IPS DF 19.7 (cell line): ENCODE measurements at places on chromosomes 6 and 20.

- DNase-seq, result no peak
Measured at GRCh38 chr6:127058027-127058426, 60.4 kb upstream of the RSPO3 start.

- DNase-seq, result no peak
Measured at GRCh38 chr6:158649289-158650143, at the start of gene SYTL3. Gene SYTL3 (plus strand): TSS chr6:158650054. CDS start chr6:158663269, 13,215 bp downstream.

DNA sequence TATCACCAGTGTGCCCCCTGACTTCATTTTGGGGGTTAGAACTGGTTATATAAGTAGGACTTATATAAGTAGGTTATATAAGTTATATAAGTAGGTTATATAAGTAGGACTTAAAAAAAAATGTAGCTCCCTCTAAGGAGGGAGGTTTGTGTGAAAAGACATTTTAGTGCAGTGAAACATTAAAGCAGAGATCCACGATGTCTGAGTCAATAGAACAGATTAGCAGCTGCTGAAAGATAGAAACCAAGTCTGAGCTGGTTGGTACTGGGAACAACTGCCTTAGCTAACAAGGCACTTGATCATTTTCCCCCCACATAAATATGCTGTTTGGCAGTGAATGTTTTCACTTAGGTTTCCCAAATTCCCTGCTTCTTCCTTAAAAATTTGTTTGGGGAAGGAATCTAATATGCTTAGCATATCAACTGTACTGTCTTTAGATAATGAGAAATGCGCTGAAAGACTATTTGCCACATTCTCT lies 2.1 kb upstream of the RPS12 start:
- DNase-seq, result no peak

DNA sequence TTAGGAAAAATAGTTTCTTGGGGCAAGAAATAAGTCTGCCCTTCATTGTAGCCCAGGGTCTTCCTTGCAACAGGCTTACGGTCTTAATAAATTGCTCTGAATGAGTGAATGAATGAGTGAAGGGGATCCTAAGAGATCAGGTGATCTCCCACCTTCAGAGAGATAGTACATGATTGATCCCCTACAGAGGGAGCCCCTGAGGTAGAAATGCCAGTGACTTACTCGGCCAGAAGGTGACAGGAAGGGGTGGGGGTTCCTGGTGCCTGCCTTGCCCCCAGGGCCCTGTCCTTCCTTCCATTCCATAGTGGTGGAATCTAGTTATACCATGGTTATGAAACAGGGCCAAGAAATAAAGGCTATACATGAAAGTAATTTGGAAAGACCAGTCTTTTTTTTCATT lies 215.3 kb upstream of the SSTR4 start:
- no peak for DNase-seq

GRCh38 chr6:116364321-116364720 lies 6.4 kb upstream of the DSE start:
- no peak for DNase-seq

DNA sequence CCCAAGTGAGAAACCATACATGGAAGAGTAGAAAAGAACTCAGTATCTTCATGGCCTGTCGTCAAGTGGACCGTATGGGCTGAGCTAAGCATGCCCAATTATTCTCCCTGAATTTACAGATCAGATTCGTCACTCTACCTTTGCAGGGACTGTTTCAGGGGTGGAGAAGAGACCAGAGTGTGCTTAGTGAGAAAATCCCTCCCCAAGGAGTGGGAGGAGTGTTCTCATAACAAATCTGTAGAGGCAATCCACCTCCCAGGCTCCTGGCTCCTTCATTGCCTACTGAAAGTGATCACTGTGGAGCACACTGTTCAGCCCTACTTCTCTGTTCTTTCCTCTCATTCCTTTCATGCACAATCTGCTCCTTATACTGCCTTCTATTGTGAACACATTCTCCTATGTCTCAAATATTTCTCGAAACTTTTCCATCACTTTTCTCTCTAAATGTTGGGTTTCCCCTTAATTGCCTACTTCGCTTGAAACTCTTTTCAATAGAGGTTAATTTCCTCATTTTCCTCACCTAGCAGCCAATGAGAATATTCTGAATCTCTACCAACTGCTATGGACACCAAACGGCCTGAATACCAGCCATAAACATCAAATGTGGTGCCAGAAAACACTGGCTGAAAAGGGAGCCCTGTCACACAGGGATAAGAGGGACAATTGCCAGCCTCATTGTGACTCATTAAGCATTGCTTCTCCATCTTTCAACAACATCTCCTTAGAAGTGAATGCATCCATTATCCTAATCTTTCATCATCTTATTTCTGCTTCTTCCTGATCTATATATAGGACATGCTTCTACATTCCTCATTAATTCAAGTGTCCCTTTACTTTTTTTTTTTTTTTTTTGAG lies 398.3 kb downstream of the UTRN start:
- DNase-seq, result no peak

DNA sequence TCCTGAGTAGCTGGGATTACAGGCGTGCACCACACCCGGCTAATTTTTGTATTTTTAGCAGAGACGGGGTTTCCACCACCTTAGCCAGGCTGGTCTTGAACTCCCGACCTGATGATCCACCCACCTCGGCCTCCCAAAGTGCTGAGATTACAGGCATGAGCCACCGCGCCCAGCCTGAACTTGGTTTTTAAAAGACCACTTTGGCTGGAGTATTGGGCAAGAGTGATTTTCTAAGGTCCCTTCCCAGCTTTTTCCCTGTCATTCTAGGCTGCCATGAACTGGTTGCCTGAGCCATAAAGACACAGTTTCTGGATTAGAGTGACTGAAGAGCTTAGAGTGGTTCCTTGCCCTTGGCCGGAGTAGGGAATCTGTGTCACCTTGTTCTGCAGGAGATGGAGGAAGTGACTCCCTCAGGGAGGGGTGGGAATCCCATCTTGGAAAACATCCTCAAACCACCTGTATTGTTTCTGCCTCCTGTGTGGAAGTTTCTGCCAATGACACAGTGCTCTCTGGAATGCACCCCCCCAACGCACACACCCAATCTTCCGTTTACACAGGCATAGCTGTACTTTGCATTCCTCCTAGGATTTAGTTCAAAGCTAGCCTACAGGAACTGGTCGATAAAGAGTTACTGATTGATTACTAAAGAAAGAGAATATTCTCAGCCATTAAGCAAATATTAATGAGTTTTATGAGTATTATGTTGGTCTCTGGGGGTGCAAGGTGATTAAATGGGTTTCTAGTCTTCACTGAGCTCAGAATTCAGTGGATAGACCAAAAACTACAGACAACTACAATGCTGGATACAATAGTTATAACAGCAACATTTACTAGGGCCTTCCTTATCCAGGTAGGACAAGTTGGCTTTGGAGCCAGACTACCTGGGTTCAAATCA lies 18.2 kb downstream of the BCL2L1 start:
- DNase-seq, result no peak

GRCh38 chr6:3518356-3519190 lies 61.7 kb upstream of the SLC22A23 start:
- DNase-seq, result no peak

- DNase-seq, result no peak
Measured at GRCh38 chr20:60868316-60868891, 383.7 kb upstream of the CDH4 start.

DNA sequence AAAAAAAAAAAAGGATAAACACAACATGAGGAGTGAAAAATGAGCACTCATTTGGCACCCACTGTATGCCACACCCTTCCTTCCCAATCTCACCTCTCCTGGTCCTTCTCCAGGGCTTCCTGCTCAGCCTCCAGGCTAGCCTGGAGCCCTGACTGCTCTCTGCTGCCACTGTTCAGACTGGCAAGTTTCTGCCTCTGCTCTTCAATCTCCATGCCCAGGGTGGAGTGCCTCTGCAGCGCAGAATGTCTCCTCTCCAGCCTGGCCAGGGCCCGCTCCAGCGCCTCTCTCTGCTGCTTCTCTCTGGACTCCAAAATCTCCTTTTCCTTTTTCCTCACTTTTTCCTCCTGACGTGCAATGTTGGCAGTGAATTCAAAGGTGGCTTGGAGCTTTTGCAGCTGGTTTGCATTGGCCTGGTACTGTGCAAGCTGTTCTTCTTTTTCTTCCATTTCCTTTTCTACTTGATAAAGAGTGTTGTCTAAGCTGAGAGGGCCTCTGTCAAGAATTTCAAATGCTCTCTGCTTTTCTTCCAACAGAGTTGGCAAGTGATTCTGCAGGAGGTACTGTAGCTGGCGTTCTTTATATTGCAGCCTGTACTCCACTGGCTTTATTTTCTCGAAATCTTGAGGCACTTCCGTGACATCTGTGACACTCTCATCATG lies 194.4 kb downstream of the KIF16B start:
- DNase-seq, result no peak

DNA sequence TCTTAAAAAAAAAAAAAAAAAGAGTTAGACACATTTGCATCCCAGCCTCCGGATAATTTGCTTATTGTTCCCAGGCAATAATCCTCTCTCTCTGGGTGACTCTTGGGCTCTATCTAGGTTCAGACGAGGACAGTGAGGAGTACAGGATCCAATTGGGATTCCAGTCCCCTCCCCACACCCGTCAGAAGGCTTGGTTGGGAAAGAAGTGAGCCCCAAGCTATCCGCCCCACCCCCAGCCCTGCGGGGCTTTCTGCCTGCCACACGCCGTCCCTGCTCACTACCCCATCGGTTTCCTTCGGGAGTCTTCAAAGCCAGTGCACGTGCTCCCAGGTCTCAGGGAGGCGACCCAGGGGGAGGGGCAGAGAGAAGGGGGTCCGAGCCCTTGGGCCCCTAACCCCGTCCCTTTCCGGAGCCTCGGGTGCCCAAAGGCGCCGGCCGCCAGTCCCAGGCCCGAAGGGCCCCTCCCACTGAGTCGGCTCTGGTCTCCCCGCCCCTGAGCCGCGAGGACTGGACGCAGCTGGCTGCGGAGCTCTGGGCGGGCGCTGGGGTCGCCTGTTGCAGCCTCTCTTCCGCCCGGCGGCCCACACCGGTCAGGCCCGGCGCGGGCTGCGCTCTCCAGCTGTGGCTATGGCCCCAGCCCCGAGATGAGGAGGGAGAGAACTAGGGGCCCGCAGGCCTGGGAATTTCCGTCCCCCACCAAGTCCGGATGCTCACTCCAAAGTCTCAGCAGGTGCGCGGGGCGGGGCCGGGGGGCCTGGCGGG lies 2.5 kb downstream of the MYMX start:
- no peak for DNase-seq

- no peak for DNase-seq
Measured at GRCh38 chr6:151701911-151702562, 105.4 kb upstream of the ESR1 start.

- no peak for DNase-seq
Measured at GRCh38 chr6:139758209-139758611, 383.8 kb upstream of the CITED2 start.

DNA sequence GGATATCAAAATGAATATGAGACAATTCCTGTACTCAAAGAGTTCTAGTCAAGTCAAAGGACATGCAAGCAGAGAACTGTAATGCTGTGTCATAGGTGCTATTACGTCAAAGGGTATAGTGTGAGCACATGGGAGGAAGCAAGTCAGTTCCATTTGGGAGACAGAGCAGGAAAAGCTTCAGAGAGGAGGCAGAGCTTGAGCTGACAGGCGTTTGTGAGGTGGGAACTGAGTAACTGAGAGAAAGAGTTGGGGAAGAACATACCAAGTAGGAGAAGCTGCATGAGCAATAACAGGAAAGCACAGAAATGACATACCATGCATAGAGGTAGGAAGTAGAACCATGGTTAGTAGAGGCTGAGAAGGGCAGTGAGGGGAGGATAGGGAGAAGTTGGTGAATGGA lies 15.2 kb upstream of the SSR1 start:
- DNase-seq, result no peak

- DNase-seq, result no peak
Measured at GRCh38 chr6:23635150-23635549, 490.9 kb upstream of the NRSN1 start.

DNA sequence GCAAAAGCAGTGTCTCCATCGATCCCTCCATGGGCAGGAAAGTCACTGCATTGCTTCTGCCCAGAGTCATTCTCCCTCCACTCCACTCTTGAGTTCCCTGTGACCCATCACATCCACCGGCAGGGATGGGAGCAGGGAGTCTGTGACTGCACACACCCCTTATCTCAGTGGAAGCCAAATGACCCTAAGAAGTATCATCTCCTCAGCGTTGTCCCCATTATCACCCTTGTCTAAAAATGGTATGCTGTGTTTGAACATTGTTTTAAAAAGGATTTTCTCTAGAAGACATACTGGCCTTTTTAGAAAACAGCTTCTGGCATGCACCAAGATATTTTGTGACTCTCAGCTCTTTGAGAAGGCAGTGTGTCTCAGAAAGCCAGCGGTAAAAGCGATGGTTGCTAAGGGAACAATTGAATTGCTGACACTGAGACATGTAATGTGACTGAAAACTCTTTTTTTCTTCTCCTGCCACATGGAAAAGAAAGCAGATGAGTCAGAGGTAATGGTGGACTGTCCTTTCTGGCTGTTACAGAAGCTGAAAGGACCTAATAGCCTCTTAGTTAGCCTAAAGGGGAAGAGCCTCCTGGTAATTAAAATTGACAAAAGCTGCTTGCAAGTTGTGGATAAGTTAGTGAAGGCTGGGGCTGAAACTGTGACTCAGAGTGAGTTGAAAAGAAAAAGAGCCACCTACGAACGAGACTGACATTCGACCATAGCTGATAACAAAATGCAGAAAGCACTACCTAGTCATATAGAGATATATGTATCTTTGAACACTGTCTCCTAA lies 120.5 kb downstream of the MAP3K7 start:
- DNase-seq, result no peak

- no peak for DNase-seq
Measured at GRCh38 chr20:45387274-45387673, 9.1 kb upstream of the TP53TG5 start.

DNA sequence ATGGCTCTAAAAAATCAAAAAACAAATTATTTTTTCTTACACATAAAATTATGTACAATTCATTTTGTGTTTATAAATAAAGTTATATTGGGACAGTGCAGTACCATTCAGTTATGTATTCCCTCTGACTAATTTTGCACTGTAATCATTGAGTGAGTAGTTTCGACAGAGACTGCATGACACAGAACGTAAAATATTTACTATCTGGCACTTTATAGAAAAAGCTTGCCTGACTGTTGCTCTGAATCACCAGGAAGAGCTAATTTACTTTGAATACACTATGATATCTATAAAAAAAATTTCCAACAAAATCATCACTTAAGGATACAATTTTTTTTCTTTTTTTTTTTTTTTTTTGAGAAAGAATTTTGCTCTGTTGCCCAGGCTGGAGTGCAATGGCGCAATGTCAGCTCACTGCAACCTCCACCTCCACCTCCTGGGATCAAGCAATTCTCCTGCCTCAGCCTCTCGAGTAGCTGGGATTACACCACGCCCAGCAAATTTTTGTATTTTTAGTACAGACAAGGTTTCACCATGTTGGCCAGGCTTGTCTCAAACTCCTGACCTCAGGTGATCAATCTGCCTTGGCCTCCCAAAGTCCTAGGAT lies 11.0 kb upstream of the KHDC1L start:
- no peak for DNase-seq

DNA sequence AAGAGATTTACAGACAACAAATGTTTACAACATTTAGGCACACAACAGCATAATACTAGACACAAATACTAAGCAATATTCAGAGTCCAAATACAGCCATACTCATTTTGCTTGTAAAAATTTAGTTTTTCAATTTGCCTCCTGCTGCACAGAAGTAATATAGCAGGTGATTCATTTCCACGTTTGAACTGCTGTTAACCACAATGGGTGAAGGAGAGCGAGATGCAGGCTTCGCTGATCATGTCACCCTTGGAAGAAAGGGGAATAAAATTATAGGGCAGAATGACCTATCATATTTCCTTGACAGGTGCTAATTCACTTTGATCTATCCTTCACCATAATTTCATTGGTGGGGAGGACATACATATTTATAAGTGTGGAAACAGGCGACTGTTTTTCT lies 643.8 kb upstream of the AGPAT4 start:
- DNase-seq, result no peak

GRCh38 chr6:23601811-23602345 lies 524.1 kb upstream of the NRSN1 start:
- DNase-seq, result no peak
